Cerebellar nuclear complex (tissue), 1 donor: ENCODE measurements at places on chromosomes 13 and 19.

GRCh38 chr13:73403355-73404120 lies 344.7 kb downstream of the KLF5 start:
- no peak for DNase-seq

- no peak for DNase-seq
Observed at GRCh38 chr13:98577836-98578285, 954 bp upstream of the STK24 start.

GRCh38 chr19:1672038-1672768 lies 19.8 kb upstream of the TCF3 start:
- DNase-seq = no peak

DNA sequence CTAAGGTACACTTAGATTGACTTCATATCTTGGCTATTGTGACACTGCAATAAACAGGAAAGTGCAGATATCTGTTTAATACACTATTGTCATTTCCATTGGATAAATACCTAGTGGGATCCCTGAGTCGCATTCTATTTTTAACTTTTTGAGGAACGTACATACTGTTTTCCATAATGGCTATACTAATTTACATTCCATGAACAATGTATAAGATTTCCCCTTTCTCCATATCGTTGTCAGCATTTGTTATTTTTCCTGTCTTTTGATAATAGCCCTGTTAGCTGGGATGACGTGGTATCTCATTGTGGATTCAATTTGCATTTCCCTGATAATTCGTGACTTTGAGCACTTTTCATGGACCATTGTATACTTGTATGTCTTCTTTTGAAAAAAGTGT lies 17.4 kb downstream of the OR7A17 start:
- DNase-seq = no peak

DNA sequence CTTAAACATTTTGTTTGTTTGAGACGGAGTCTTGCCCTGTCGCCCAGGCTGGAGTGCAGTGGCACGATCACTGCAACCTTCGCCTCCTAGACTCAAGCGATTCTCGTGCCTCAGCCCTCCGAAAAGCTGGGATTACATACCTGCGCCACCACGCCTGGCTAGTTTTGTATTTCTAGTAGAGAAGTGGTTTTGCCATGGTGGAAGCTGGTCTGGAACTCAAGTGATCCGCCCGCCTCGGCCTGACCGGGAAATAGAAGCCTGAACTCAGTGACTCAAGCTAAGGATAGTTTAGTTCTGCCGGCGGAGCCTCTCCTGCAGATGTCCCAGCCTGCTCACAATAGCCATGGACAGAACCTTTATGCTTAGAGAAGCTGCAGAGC lies 53.0 kb upstream of the ZNF254 start:
- no peak for DNase-seq
